ENCODE measurements at places on chromosomes 12 and 14.
A peak's percentile ranks its signal among the peaks of the same experiment; 100 is the strongest.

GRCh38 chr14:39731912-39732311 lies 299.7 kb upstream of the FBXO33 start:
- DNase-seq = peak; percentile 60

GRCh38 chr12:123815968-123816367 lies 53.9 kb downstream of the DNAH10 start:
- DNase-seq = no peak

DNA sequence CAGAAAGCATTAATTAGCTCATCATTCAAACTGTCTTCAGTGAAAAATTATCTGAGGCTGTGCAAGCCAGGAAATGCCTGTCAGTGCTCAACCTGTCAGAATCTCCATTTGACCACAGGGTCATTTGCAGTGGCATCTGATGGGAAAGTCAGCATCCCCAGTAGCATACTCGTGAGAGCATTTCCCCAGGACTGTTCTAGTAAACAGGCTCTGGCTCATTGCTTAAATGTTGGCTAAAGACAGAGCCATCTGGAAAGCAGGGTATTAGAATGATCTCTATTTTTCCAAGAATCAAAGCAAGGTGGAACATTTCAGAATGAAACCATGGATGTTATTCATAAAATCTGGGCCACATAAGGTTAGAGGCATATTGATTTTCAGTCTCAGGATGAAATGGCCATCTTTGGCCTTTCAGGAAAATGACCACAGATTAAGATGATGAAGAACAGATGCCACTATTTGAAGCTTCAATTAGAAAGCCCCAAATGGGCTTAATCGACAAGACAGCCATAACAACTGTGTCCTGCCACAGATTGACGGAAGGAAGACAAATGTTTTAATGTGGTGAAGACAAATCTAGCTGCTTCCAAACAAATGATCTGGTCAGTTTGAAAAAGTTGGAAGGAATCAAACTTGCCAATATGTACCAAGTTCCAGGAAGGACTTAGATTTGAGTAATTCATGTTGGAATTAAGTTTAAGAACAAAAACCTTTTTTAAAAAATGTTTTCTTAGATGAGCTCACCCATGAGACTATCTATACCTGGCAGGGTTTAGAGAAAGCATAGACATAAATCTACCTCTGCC lies 94.0 kb upstream of the FAR2 start:
- DNase-seq = no peak

DNA sequence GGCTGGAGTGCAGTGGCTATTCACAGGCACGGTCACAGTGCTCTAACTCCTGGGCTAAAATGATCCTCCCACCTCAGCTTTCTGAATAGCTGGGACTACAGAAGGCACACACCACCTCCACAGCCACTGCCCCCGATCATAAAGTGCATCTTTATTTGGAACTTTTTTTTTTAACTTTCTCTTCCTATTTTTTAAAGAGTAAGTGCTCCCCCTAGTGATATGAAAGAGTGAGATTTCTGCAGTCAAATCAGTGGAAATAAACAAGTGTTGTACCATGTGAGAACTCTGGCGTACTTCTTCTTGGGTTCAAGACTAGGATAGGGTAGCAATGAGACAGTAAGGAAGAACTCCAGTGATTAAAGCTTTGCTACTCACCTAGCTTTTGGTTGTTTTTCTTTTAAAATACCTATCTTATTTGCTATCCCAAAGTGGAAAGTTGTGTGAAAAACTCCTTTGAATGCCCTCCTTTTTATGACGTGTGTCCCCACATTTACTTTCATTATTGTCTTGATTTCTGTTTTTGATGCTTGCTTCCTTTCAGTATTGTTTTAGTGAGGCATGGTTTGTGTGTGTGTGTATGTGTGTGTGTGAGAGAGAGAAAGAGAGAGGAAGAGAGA lies 6.6 kb downstream of the PPP4R4 start:
- peak; percentile 71 for DNase-seq

DNA sequence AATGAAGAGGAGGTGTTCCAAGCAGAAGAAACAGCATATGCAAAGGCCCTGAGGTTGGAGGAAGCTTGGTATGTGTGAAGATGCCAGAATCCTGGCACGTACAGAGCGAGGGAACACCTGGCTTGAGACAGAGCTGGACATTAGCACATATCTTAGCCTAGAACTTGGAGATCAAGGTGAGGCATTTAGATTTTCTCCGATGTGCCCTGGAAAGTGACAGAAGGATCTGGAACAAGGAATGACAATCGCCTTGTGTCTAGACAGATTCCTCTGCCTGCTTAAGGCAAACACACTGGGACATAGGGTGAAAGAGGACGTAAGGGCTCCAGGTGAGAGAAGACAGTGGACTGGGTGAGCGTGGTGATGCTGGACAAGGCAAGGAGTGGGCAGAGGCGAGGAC lies 32.2 kb upstream of the NOS1 start:
- no peak for DNase-seq
